ENCODE measurements at places on chromosomes 1 and 21.
A peak's percentile ranks its signal among the peaks of the same experiment; 100 is the strongest.

DNA sequence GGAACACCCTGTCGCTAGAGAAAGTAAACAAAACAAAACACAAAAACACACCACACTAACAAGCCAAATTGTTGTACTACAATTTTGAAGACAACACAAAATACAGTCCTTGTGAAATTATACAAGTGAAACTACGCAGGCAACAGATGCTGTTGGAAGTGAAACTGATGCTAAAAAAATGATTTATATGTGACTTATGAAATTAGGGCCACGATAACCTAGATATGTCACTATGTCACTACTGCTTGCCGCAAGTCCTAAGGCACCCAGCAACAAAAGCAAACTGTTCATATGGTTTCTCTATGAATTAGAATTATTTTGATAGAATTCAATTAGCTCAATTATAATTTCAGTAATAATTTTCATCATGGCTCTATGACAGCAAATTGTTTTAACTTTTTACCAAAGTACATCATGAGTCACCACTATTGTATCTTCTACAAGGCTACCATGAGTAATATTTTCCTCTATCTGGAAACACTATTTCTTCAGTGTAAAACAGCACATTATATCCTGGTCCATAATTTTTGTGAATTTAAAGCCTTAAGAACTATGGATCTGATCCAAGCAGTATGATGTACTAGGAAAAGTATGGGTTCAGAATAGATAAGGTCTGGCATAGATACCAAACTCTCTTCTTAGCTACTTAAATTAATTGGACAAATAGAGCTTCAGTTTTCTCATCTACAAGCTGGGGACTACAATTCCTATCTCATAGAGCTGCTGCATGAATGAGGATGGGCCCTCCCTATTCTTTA lies 216.3 kb downstream of the COL11A1 start:
- DNase-seq, result no peak

DNA sequence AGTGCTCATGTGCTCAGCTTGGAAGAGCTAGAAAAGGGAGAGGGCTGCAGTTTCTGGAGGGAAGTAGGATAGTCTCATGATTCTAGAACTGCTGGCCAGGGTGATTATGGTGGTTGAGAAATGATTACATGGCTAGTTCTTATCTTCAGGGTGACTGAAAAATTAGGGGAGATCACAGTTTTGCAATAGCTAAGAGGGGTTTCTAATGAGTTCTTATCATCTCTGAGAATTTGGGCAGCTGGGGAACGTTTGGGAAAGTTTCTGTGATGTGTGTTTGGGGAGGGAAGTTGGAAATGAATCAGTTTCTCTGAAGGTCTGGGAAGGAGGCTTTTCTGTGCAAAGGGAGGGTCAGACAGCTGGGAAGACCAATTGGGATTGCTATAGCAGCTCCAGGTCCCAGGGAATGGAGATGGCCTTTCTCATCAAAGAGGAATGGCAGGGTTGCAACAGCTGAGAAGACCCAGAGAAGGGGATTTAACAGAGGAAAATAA lies 7.6 kb upstream of the RHOU start:
- DNase-seq, result no peak

DNA sequence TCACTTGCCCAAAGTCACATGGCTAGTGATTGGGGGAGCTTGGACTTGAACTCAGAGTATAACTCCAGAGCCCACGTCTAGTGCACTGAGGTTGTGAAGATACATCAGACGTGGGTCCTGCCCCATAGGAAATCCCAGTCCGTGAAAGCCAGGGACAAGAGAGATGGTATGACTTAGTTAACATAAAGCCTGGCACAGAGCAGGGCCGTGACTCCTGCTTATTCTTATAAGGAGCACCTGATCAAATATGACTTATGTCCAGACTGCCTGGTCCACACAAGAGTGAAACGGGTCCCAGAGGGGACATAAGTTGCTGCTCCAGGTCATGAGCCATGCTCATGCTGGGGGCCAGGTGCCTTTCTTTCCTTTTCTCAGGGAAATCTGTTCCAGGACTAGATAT lies 166.3 kb upstream of the USP24 start:
- DNase-seq, result no peak

DNA sequence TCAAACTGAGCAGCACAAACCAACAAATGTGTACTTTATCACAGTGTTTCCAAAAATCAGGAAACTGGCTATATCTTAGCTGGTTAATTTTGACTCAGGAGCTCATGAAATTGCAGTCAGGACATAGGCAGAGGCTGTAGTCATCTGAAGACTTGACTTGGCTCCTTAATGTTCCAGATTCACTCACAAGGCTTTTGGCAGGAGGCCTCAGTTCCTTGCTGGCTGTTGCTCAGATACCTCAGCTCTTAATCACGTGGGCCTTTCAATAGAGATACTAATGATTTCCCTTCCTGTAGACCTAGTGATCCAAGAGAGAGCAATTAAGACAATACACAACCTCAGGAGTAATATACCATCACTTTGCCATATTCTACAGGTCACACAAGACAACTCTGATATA lies 537.7 kb downstream of the BRINP3 start:
- no peak for DNase-seq

DNA sequence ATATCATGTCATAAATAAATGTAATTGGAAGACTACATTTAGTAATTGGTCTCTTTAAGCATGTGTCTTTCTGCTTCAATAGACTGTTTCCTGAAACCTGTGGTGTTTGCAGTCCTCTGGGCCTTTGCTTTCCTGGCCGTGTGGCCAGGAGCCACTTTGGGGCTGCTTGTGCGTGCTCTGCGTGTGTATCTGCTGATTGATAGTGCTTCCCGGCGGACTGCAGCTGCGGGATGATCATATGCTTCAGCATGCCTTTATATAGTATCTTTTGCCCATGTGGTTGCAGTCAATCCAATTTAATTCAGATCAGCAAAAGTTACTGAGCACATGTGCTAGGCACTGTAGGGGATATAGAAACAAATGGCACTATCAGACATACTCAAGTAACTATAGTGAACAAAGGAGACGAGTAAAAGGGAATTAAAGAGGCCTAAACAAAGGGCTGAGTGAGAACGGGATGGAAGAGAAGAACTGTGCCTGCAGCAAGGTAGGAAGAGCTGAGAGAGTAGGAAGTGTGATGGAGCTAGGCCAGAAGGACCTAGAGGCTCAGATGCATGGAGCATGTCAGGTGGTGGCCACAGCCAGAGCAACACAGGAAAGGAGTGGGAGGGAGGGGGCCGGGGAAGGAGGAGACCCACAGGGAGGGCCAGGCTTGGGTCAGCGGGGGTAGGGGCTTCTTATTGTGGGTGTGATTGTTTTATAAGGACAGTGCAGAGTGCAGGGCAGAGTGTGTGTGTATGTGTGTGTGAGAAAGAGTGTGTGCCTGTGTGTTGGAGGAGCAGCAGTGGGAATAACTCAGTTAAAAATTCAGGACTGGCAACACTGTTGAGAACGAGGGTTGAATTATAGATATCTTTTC lies 27.2 kb upstream of the TTF2 start:
- DNase-seq, result no peak

- DNase-seq, result no peak
Observed at GRCh38 chr1:152347116-152347728, 12.6 kb downstream of the FLG2 start.

- no peak for DNase-seq
Observed at GRCh38 chr1:230827801-230828200, 40.5 kb downstream of the C1orf198 start.

GRCh38 chr1:203267912-203268311 lies 37.4 kb upstream of the BTG2 start:
- DNase-seq, result no peak

DNA sequence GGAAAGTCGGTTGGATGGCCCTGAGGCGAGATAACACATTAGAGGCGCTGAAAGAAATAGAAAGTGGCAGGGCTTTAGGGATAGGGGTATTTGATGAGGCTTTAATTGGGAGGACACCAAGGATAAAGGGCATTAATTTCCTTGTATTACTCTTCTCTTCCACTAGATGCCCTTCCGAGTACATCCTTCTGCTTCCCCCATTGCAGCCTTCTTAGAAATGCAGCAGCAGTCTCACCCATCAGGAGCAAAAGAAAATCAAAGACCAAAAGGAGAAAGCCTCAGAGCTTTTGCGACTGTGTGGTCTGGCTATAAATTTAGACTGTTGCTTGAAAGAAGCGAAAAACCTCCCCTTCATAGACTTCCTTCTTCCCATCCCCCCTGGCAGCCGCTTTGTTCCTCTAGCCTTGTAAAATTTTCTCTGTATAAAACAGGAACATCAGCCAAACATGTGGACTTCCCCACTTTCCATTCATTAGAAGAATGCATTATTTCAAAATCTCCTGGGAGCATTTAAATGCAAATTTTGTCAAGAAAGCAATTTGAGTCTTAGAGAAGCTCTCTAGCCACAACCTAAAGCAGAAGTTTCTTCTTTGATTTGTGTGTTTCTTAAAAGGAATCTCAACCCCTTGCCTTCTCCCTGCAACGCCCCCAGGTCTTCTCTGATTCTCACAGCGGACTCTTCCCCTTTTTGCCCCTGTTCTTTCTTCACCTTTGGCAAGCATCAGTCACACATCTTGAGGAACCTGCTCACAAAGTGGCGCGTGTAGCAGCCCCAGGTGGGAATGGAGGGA lies 76.6 kb downstream of the NDUFS5 start:
- DNase-seq, result peak; percentile 46

- no peak for DNase-seq
Observed at GRCh38 chr1:204222764-204223055, 8.9 kb upstream of the GOLT1A start.

DNA sequence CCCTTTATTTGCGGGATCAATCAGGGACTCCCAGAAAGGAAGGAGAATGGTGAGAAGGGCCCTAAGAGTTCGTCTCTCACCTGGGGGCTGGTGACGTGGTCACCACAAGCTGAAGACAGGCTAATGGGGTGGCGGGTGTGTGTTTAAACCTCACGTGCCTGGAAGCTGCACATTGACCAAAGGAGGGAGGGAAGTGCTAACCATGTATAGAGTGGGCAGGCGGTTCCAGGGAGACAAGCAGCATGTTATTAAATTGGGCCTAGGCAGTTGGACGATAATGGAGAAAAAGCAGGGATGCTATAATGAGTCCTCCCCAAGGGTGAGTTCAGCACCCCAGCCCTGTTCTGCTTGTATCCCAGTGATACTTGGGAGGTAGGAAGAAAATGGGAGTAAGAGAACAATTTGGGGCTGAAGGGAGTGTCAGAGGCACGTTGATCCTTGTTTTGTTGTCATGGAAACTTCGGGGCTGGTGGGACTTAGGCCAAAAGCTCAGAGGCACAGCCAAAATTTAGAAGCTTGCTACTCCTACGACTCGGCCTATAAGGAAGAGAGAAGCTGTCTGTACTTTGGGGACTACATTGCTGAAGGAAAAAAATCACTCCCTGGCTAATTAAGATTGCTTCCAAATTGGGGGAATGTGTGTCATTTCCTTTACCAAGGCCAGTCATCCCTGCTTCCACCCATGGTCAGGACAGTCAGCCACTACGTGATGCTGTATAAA lies 33.2 kb upstream of the EPHA8 start:
- no peak for DNase-seq

DNA sequence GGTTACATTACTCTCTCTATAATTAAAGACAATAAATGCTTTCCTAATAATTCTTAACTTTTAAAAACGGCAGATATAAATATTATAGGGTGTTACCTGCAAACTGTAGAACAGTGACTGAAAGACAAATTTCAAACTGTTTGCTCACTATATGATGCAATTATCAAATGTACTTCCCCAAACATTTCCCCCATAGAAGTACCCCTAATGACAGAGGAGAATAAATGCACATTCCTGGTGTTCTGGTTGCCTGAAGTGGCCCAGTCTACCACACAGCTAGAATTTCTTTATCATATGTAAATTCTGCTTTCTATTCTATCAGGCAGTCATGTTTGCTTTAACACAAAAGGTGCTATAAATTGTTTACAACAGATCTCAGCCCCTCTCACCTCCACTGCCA lies 70.4 kb downstream of the VAV3 start:
- no peak for DNase-seq

DNA sequence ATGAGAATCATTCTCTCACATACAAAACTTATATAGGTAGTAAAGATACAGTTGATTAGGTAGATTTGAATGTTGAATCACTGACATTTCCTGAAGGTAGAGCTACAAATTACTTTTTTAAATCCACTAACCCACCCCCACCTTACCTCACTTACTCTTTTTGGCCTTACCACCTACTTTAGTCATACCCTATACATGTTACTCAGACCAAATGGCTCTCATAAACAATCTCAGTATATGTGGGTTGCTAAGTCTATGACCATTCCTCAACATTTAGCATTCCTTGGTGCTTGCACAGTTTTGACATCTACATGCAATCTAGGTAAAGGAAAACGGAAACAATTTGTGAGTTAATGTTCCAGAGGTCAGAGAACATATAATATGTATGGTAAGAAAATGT lies 26.3 kb downstream of the SYDE2 start:
- no peak for DNase-seq

GRCh38 chr1:29756901-29757725 lies 520.8 kb downstream of the PTPRU start:
- no peak for DNase-seq

- DNase-seq, result peak; percentile 18
Observed at GRCh38 chr1:147892216-147892615, 10.4 kb upstream of the GJA8 start.

GRCh38 chr1:100989306-100990077 lies 36.1 kb downstream of the DPH5 start:
- no peak for DNase-seq

DNA sequence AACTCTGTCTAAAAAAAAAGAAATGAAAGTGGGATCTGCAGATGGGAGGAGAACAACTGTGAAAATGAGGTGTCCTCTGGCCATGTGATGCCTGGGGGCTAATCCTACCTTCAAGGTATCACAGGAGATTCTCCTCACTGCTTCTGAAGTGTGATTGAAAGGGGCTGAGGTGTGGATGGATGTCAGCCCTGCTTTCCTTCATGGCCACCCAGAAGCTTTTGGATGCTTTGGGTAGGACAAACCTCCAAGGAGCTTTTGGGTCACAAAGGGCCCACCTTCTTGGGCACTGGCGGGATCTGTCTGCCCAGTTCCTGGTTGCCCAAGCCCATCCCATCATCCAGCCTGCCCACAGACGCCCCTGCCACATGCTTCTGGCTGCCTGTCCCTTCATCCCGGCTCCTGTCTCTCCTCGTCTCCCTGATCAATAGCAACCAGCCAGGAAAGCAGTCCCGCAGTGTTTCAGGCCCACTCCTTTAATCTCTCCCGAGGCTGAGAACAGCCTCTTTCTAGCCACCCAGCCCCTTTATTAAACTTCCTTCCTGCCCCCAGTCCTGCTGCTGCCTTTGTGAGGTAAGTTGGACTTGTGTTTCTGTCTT lies 87.2 kb downstream of the MAN1C1 start:
- no peak for DNase-seq

DNA sequence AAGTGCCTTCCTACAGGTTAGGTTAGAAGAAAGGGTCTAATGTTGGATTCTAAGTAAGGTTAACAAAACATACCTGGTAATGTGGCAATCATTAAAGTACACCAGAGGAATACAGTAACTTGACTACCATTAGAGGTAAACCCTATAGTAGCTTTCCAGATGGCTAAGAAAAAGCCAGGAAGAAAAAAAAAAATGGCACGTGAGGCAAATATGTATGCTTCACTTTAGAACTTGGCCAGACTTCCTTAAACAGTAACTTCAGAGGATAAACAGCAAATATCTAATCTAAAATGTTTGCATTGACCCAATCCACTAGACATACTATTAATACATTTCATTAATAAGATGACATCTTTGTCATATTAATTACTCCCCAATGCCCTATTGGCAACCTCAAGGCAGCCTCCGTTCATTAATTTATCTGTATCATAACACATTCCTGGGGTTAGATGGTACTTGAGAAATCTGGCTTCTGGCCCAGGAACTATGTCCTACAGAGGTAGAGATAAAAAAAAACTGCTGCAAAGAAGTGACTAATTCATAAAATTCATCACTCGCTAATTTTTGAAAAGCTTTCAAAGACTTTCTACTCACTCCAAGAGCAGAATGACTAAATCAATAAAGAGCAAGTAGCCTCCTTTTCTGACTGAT lies 5.8 kb downstream of the DCAF8 start:
- no peak for DNase-seq
